ENCODE measurements at places on chromosomes 6 and 20.

- DNase-seq = no peak
Observed at GRCh38 chr6:17870300-17871188, 116.9 kb downstream of the KIF13A start.

DNA sequence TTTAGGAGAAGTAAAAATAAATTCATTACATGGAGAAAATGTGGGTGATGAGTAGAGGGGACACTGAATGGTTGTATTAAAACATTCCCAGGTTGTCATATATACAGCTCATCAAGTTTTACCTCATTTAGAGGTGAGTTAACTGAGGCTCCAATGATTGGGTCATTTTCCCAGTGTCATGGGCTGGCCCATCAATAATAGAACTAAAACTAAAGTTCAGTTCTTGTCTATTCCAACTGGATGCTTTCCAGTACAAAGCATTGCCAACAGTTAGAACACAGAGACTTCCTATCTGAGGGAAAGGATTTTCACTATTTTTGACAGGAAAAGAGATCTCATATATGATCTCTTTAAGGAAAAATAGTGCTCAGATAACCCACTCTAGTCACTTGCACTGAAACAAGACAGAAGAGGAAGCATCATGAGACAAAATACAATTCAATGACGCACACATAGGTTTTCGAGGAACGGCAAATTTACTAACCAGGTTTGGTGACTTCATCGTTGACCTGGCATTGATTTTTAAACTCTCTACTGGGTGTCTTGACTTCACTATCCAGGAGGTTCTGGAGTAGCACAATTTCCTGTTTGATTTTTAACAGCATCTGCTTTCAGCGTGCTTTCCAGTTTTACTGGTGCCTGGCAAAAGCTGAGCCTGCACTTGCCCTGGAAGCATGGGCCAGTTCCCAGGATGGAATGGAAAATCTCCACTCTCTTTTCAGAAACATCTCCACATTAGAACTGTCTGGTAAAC lies 195.5 kb upstream of the FBXL4 start:
- no peak for DNase-seq

- no peak for DNase-seq
Observed at GRCh38 chr6:139144490-139145085, 9.7 kb downstream of the HECA start.

- no peak for DNase-seq
Observed at GRCh38 chr6:159522877-159523547, 170.0 kb downstream of the SOD2 start.

DNA sequence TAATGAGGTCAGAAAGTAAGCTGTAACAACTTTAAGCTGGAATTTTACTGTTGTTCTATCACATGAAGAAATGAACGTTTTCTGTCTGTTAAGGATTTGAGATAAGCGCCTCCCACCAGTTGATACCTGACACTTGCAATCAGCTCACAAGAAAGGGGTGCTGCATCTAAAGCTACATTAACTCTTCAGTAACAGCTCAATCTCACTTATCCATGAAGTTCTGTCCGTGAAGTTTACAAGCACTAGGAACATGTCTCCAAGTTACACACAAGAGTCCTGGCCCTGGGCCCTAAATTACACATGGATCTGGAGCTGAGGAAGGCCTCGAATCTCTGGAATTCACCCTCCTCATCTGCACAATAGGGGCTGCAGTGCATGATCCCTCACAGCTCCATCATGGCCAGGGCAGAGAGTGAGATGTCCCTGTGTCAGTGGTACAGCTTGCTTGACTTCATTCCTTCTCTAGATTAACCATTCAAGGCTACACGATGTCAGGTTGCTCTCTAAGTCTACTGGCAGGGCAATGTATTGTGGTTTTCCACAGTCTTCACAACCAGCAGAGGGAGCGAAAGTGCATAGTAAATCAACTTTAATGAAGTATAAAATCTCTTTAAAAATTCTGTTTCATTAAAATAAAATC lies 182.4 kb upstream of the MCHR2 start:
- DNase-seq = no peak

DNA sequence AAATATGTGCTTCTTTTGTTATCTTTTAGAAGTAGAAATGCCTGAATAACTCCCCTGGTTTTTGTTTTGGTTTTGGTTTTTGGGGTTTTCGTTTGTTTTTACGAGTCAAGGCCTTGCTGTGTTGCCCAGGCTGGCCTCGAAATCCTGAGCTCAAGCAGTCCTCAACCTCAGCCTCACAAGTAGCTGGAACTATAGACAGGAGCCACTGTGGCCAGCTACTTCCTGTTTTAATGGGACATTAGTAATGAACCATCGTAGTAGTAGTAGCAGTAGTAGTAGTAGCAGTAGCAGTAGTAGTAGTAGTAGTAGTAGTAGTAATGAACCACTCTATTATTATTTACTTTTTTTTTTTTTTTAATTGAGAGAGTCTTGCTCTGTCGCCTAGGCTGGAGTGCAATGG lies 66.0 kb downstream of the UBR2 start:
- DNase-seq = no peak

DNA sequence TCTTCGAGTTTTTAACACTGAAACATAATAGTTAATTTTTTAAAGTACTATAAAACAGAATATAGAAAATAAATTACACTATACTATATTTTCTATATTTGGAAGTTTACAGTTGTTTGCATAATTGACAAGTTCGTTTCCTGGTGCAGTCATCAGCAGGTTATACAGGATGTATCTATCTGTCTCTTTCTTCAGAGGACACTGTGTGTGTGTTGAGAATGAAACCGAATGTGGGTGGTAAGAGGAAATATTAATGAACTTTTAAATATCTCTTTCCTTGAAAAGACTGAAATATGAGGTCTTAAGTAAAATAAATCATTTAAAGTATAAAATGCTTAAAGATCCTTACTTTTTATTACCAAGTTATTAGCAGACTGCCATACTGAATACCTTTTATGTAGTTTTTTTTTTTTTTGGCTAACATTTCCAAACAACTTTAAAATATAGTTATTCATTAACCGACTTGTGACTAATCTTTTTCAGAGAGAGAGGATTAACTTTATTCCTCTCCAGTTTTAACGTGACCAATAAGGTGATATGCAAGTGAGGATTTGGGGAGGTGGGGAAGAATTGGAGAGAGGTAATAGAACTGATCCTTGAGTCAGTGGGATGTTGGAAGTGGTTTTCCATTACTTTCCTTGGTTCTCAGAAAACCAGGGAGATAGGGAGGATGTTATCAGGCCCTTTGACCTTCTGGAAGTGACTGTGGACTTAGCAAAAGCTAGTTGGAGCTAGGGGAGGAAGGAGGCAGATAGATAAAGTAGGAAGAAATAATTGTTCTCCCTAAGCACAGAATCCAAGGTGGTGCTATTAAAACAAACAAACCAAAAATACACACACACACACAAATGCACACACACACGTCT lies 380.0 kb upstream of the FLRT3 start:
- no peak for DNase-seq

- no peak for DNase-seq
Observed at GRCh38 chr20:43722153-43722505, 4.7 kb downstream of the GTSF1L start.

- DNase-seq = no peak
Observed at GRCh38 chr6:161694995-161695394, 421.1 kb upstream of the AGPAT4 start.

DNA sequence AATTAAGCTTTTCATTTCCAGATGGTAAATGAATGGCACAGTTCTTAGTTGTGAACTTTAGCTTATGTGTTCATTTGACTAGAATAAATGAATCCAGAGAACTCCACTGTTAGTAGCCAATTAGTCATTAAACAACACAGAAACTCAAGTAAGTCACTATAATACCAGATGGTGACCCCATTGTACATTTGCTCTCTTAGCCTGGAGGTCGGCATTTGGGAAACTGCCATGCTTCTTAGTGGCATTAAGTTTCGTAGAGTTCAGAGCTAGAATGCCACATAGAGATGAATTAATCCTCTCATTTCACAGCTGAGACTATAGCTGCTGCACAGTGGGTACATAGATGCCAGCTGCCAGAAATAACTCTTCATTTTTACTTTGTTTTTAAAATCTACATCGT lies 10.8 kb upstream of the DTNBP1 start:
- no peak for DNase-seq

DNA sequence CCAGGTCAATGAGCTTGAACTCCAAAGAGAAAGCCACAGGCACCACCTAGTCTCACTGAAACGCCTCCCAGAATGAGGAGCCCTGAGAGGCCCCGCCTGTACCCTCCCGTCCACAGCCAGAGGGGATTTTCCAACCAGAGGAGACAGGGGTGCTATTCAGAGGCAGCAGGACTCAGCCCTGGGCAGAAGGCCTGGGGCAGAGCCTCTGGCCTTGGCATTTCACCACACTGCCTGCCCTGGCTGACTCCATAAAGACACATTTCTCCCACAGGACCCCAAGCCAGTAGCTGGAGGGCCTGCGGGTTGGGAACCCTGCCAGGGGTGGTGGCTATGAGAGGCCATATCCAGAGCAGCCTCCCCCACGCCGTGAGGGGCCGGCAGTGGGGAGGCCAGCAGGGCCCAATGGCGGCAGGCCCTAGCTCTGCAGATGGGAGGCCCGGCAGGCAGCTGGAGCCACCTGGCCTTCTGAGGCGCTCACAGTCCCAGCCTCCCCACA lies 159.3 kb downstream of the PREX1 start:
- no peak for DNase-seq

GRCh38 chr6:3176562-3177355 lies 19.4 kb upstream of the TUBB2A start:
- DNase-seq = no peak

DNA sequence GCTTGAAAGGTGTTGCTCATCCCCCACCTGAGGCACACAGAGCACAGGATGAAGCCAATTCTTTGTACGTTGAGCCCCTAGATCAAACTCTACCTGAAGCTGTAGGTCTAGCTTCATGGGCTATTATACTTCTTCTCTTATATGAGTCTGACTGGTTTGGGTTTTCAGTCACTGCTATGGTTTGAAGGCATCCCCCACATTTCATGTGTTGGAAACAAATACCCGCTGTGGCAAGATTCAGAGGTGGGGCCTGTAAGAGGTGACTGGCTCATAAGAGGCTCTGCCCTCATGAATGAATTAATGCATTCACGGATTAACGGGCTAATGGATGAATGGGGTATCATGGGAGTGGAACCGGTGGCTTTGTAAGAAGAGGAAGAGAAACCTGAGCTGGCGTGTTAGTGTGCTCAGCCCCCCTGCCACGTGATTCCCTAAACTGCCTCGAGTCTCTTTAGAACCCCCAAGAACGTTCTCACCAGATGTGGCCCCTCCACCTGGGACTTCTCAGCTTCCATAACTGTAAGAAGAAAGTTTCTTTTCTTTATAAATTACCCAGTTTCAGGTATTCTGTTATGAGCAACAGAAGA lies 39.2 kb downstream of the PREX1 start:
- no peak for DNase-seq

- DNase-seq = no peak
Observed at GRCh38 chr6:162882801-162883481, 155.2 kb downstream of the PACRG start.

DNA sequence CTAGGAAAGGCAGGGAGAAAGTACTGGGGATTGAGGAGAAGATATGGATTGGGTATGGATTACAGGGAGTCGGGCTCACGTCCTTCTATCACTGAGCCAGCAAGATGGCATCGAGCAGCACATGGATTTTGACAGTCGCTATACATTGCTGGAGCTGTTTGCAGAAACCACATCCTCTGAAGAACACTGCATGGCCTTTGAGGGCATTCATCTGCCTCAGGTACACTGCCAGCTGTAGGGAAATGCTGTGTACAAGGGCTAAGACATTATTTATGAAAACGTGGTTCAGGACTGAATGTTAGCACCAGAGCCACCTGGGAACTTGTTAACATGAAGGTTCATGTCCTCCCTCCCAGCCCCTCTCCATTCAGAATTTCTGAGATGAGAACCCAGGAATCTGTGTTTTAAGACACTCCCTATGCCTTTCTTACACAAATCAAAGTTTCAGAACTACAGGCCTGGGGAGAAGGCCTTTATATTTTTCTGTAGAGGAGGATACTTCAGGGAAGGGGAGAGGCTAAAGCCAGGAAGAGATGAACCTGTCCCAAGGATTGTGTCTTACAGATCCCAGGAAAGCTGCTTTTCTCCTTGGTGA lies 3.5 kb downstream of the CUL9 start:
- DNase-seq = no peak

DNA sequence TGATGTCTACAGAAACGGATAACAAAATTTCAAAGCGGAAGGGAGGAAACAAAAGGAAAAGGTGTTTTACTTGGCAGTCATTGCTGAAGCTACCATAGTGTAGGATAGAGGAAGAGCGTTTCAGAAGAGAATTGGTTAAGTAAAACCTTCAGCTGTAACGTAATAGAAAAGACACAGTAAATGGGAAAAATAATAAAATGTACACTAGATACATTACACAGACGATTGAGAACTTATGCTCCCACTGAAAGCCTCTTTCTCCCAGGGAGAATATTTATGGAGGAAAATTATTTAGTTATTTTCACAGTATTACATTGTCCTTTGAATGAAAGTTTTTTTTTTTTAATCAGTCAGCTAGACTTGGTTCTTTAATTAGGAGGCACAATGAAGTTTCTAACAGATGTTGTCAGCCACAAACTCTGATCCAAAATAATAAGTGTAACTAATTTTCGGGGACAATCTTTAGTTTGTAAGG lies 90.7 kb upstream of the PRDM1 start:
- no peak for DNase-seq

DNA sequence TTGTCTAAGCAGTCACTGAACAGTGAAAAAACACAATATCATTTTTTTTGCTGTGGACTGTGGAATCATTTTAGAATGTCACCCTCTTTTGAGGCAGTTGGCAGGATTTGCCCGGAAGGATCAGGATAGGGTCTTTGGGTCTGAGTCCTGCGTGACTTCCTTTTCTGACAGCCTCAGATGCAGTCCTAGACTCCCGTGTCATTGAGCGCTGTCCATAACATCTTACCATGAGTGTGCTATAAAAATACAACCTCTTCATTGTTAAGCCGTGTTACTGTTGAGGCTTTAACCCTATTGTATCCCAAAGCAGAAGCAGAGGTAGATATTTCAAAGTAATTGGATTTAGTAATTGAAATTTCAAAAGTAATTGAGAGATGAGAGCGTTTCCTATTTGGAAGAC lies 30.6 kb downstream of the ARID1B start:
- DNase-seq = no peak

- DNase-seq = no peak
Observed at GRCh38 chr6:33392595-33392948, 949 bp downstream of the KIFC1 start.

DNA sequence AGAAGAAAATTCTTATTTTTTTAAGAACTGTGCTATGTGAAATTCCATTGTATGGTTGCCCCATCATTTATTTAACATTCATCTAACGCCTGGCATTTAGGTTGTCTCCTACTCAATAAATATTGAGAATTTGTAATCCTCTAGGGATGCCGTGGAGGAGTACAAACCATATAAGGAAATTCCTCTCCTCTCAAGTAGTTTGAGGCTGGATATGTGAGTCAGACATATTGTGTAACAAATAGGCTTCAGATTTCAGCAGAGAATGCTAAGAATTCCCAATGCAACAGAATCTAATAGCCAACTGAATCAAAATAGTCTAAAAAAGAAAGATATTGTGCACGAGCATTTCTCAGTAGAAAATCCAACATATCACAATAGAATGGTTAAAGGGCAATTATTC lies 174.7 kb downstream of the OTOR start:
- DNase-seq = no peak

GRCh38 chr6:117233145-117233544 lies 32.2 kb upstream of the VGLL2 start:
- no peak for DNase-seq
